ENCODE measurements at places on chromosomes 16 and 17.

DNA sequence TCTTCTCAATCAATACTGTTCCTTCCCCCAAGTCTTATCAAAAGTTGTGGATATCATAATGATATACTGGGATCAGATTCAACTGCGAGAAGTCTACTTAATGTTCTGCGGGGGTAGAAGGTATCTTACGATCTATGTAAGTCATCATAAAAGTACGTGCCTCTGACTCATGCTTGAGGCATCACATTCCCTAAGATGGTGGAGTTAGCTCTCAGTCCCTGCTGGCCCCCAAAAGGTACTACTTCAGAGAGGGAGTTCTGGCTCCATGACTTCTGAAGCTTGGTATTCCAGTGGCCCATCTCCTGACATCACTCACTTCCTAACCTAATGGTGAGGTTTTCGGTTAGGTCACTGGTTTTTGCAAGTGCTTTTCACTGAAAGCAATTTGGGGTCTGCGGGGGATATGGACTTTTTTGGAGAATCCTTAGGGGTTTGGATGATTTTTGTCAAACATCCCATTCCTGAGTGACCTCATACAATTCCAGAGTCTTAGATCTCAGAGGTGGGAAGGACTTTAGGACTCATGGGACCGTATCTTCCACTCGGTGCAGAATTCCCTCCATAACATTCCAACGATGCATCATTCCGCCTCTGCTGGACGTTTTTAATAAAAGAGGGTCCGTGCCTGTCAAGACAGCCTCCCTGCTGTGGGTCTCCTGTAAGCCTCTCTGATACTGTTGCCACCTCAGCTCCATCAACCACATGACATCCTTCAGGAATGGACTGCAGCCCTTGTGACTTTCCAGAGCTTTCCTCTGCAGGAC is 74.3 kb downstream of the DYNLRB2 start:
- peak; percentile 56 for DNase-seq

GRCh38 chr16:69451166-69451565 is 26.7 kb downstream of the CYB5B start:
- DNase-seq: no peak

- no peak for DNase-seq
Measured at GRCh38 chr17:61253937-61254574, 145.6 kb upstream of the TBX2 start.

GRCh38 chr17:64418506-64419339 is 28.1 kb upstream of the PECAM1 start:
- DNase-seq: peak; percentile 37

DNA sequence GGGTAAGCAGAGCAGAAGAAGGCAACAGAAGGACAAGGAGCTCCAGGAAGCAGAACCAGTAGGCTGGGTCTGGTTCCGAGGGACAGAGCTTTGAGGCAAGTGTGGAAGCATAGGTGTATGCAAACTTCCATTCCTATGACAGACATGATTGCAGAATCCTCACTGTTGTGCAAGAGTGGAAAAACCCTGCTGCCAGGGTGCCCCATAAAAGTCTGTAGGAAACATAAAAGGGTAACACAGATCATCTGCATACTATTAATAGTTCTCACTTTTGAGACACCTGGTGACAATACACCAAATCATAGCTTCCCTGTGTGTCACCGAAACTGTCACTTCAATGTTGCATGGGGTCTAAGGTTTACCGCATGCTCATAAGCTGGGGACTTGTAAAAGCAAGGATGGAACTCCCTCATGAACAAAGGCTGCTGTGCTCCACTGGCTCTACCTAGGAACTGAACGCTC is 39.7 kb downstream of the ARHGAP17 start:
- DNase-seq: no peak

- DNase-seq: no peak
Measured at GRCh38 chr16:70410734-70411133, 28.2 kb downstream of the ST3GAL2 start.
